ENCODE measurements at places on chromosomes 4 and X. TPM values are rescaled to one million over a fixed set of nuclear protein-coding genes. Genes with fewer than 3 reads are reported as not detected.

The CCSER1 gene
- not detected for total RNA-seq

The MAGEE2 gene
- not detected for total RNA-seq

The CXorf58 gene
- total RNA-seq, result not detected

The TMSB15B gene
- 2.5 TPM for total RNA-seq

The LRIT3 gene
- total RNA-seq, result not detected

The UGT2B10 gene
- total RNA-seq, result not detected

The TDO2 gene
- total RNA-seq, result 0.28 TPM

The DCHS2 gene
- not detected for total RNA-seq

The CD40LG gene
- total RNA-seq, result not detected

The ARHGEF9 gene
- total RNA-seq, result 11.3 TPM

The ARMCX5 gene
- total RNA-seq, result 17.5 TPM

The SPANXC gene
- not detected for total RNA-seq

The CRMP1 gene
- not detected for total RNA-seq

The ARR3 gene
- not detected for total RNA-seq

The SLC16A2 gene
- total RNA-seq, result 7.3 TPM

Data from regular cardiac myocyte (primary cell).